ENCODE measurements at places on chromosomes 16 and 17.

GRCh38 chr16:57446531-57447185 lies 527 bp downstream of the CIAPIN1 start:
- peak; percentile 72 for DNase-seq

- no peak for DNase-seq
These were observed 1.3 kb downstream of the TUBB3 start for GRCh38 chr16:89924297-89924924.

GRCh38 chr17:36611345-36612072 lies 10.1 kb downstream of the MRM1 start:
- no peak for DNase-seq

DNA sequence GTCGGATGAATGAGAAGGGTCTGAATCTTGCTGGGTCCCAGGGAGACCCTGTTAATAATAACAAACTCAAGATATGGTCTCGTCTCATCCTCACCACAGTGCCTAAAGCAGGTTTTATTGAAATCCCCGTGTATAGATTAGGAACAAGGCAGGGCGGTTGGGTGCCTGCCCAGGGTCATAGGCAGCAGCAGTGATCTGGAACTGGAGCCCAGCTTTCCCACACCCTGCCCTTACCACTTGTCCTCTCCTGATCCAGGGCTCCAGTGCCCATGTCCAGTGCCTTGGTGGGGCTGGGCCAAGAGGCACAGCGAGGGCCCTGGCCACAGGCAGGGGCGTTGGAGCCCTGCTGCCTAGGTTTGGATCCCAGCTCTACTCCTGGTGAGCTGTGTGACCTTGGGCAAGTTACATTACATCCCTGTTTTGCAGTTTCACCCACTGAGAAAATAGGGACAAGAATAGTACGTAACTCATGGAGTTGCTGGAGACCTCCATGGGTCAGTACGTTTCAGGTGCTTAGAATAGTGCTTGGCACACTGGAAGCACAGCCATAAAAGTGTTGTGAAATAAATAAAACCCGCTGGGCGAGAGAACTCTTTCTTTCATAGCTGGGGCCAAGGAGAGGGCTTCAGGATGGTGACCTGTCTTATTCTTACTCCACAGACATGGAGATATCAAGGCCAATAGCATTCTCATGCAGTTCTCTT lies 13.9 kb downstream of the SOCS3 start:
- no peak for DNase-seq

DNA sequence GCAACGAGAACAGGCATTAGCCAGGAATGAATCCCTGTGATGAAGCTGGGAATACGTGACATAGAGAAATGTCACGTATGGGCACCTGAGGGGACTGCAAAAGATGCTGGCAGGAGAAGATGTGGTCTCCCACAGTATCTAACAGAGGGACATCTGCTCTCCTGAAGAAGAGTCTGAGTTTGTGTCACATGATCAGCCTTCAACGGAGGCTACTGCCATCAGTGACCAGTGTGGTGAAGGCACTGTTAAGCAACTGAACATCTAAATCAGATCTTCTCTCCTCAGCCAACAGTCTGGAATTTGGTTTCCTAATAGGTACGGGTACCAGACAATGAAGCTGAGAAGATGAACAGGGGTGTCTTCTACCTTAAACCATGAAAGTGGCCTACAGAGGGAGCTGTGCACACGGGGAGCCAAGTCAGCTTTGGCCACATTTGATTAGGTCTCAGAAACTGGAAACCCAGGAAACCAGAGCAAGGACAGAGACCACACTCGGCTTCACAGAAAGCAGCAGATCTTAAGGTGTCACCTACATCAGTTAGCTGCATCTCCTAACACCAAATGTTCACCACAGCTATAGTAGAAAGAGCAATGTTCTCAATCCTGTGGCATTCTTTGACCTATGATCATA lies 41.8 kb downstream of the BRD7 start:
- DNase-seq = peak; percentile 66

- no peak for DNase-seq
These were observed 48.7 kb downstream of the CDH8 start for GRCh38 chr16:61987474-61988012.

DNA sequence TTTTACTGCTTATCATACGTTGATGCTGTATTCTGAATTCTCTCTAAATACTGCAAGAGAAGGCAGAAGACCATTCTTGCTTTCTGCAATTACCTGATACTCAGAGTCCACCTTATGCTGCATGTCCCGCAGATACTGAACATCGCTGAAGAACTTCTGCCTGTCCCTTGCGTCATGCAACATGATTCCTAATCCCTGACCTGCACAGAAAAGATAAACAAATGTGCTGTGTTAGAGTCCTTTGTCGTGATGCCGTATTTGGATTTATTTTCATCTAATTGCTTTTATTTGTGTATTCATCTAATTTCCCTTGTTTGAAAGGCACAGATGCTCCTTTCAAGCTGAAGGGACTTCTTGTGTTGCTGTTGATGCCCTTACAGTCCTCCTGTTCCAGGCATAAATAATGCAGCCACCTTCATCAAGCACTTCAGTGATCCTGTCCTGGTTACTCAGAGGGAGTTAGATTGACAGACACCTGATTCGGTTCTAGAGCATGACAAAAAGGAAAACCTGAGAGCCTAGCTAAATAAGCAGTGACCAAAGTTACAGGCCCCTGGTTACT lies 6.5 kb downstream of the MARCHF10 start:
- peak; percentile 22 for DNase-seq

GRCh38 chr16:73067671-73068540 lies 20.0 kb upstream of the ZFHX3 start:
- no peak for DNase-seq

GRCh38 chr17:34532281-34533065 lies 46.9 kb upstream of the TMEM132E start:
- no peak for DNase-seq

- no peak for DNase-seq
These were observed 55.4 kb downstream of the VAC14 start for GRCh38 chr16:70745536-70746025.

- no peak for DNase-seq
These were observed 12.1 kb downstream of the THRA start for GRCh38 chr17:40074871-40075200.

- no peak for DNase-seq
These were observed 45.9 kb downstream of the STH start for GRCh38 chr17:46044989-46045388.

GRCh38 chr17:31549121-31549524 lies 157.6 kb downstream of the RAB11FIP4 start:
- peak; percentile 71 for DNase-seq

GRCh38 chr17:42270596-42270995 lies 5.6 kb downstream of the STAT5B start:
- DNase-seq = no peak

DNA sequence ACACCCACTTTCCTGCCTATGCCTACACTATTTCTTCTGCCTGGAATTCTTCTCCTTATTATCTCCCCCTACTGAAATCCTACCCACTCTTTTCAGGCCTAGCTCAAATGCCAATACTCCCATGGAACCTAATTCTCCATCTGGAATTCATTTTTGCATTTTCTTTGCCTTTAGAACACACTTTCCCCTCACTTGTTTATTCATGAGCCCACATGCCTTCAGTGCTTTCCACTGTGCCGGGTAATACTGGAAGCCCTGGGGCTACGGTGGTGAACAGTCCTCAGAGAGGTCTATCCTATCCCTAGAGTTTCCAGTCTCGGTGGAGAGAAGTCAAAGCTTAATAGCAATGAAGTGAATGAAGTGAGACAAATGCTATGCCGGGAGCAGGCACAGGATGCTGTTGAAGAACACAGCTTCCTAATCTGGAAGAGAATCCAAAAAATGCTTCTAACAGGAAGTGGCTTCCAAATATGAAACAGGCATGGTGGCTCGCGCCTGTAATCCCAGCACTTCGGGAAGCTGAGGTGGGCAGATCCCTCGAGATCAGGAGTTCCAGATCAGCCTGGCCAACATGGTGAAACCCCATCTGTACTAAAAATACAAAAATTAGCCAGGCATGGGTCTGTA lies 322.4 kb downstream of the GRIN2A start:
- DNase-seq = no peak

DNA sequence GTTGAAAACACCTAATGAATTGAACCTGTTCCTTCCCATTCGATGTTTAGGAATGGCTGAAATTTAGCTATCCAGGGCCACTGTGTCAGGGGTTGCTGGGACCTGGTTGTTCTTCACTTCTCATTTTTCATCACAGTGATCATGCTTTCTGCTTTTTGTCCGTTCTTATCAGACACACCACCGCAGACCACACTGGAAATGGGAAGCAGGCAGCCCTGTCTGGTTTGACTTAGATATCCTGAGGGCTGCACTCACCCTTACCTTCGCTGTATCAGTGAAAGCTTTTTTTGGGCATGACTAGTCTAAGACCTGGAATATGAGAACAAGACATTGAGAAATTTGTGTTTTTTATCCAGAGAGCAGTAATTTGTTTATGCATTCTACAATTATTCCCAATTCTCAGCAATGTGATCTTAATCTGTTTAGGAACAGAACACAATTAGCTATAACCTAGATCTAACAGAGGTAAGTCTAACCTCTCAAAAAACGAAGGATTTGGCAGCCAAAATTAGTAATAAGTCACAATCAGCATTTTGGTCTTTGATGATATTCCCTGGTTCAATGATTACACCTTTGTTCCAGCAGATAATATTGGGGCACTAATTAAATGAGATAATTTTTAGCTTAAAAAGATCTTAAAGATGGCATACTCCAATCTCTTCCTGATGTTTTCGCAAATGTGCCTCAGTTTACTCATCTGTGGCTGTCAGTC lies 126.0 kb upstream of the GOT2 start:
- DNase-seq = no peak

GRCh38 chr17:55845385-55845784 lies 94.5 kb downstream of the PCTP start:
- peak; percentile 65 for DNase-seq

DNA sequence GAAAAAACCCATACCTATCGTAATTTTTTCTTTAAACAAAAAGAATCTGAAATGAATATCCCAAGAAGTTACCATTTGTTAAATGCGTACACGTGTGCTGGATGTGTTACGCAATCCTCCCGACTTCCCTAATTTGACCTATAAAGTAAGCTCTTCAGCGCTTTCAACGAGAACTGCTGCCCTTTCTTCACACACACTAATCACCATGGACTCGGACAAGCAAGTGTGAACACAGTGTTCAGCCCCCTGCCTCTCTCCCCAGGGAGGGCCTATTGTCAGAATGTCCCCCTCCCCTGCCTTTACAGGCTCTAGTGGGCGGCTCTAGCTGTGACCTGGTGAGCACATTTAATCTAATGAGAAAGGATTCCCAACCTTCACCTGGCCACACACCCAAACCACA lies 216.1 kb downstream of the CEP112 start:
- DNase-seq = no peak

- no peak for DNase-seq
These were observed 5.0 kb downstream of the ACSF2 start for GRCh38 chr17:50430821-50431618.

- no peak for DNase-seq
These were observed 15.9 kb downstream of the GRB7 start for GRCh38 chr17:39753514-39754160.

DNA sequence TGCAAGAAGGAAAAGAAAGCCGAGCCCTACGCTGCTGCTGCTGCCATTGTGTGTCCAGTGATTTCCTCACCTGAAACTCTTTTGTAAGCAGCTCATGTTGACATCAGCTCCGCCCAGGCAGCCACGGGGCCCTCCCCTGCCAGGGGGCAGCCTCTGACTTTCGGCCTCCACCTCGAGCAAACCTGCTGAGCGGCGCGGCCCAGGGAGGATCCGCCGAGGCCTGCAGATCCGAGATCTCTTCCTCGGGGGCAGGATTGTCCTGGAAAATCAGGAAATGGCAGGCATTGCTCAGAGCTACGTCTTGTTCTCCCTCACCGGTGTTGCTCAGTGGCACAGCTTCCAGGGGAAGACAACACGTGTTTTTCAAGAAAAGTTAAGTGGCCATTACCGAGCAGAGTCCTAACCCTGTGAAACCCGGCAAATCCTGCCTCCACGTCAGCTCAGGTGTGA lies 35.6 kb upstream of the ZNF750 start:
- no peak for DNase-seq

GRCh38 chr16:54336631-54337204 lies 50.1 kb upstream of the IRX3 start:
- DNase-seq = no peak

- peak; percentile 74 for DNase-seq
These were observed 633 bp downstream of the CDR2 start for GRCh38 chr16:22373662-22374310.

DNA sequence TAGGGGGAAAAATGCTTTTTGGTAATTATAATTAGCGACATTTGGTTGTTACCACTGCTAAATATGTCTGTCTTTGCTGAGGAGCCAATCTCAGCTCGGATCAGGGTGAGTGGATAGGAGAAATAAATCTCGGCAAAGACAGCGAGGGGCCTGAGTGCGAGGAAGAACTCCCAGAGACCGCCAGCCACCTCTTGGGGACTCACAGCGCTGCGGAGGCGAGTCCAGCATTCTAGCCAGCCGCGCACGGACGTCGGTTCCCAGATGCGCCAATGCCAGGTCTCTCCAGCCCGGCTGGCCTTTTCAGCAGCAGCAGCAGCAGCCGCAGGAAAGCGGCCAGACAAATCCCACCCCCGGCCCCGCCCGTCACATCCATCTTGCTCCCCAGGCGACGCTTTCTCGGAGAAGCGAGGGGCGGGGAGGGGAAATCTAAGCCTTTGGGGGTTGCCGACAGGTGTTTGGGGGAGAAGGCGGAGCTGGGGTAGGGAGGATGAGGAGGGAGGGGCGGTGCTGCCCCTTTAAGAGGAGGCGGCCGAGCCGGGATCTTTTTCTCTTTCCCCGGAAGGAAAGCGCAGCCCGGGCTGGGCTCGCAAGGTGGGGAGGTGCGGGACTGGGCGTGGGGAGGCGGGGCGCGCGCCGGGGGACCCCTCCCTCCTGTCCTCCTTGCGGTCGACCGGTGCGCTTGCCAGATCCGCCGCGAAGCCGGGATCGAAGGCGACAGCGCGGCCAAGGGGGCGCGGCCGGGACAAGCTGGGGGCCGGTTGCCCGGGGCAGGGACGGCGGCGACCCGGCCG lies at the start of gene ITGA3:
TSS of gene ITGA3 (plus strand) at position 685 of the 791 bp plus-strand sequence. CDS start 330 bp downstream, outside the sequence.
- DNase-seq = peak; percentile 93

DNA sequence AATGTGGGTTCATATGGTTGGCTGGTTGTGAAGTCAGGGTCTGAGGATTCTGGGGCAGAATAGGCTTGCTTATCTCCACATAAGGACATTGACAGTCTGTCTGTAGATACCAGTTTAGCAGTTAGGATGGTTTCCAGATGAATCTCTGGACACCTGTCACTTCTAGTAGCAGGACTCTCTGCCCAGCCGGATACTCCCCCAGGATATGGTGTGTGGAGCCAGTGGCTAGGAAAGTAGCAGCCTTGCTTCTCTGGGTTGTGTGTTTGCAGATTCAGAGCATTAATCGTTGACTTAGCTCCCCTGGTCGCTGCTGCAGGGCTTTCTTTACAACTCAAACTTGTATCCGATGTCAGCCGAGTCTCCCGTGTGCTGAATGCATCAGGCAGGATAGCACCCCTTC lies 45.2 kb downstream of the CLEC16A start:
- no peak for DNase-seq

- DNase-seq = no peak
These were observed 211.6 kb upstream of the SDK2 start for GRCh38 chr17:73855720-73856333.

GRCh38 chr17:63681530-63681929 lies 18.4 kb downstream of the LIMD2 start:
- no peak for DNase-seq

- no peak for DNase-seq
These were observed 102.6 kb downstream of the N4BP1 start for GRCh38 chr16:48507391-48507790.

Measured in ascending aorta (tissue), 2 donors.